Aorta (tissue), 5 donors: ENCODE measurements at places on chromosomes 13 and 19. TPM values are rescaled to one million over a fixed set of nuclear protein-coding genes. Genes with fewer than 3 reads are reported as not detected.

Gene ZNF497
- 0.32 TPM for total RNA-seq

DNA sequence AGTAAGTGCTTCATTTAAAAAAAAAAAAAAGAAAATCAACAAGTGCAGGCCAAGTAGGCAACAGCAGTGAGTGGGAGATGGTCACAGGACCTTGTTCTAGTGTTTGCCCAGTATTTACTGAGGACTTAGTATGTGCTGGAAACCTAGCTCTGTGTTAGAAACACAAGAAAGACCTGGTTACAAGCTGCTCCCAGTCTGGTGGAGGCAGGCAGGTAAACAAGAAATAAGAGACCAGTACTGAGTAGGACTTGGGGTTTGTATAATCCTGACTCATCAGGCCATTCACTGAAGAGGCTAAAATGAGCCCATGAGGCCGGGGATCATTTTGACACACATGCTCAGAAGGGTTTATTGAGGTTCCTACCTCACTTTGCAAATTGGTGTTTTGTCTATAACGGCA lies 21.5 kb upstream of the SERPINE3 start:
- no peak for DNase-seq

DNA sequence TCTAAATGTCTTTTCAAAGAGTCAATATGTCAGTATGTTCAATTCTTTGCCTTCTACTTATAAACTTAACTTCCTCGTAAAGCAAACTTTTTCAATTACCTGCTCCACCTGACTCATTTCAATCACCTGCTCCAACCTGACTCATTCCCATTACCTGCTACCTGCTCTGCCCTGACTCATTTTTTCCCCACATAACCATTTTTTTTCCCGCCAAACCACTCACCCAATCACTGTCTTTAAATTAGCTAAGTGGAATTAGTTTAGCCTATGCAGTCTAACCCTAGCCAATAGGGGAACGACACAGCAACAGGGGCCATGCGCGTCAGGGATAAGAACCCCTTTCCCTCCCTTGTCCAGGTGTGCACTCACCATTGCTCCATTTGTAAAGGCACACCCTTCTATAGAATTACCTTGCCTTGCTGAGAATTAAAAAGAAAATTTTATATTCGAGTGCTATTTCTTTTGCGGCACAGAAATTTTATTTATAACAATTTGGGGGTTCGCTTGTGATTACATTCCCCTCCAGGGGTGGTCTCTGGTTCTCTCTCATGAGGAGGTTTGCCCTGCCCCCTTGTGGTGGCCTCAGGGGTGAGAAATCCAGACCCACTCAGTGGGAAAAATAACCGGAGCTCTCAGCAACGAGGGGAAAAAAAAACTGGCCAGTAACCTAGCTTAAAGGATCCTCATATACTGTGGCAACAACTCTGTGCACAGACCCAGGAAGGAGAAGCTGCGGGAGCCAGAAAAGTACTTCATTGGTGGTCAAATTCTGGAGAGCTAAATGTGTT lies 193.1 kb downstream of the ZNF486 start:
- DNase-seq = no peak

Gene ELF1
- 71.6 TPM for total RNA-seq

Gene CABP5
- total RNA-seq = not detected

Gene PRKACA
- 125 TPM for total RNA-seq

Gene SDHAF1
- total RNA-seq = 16.6 TPM

DNA sequence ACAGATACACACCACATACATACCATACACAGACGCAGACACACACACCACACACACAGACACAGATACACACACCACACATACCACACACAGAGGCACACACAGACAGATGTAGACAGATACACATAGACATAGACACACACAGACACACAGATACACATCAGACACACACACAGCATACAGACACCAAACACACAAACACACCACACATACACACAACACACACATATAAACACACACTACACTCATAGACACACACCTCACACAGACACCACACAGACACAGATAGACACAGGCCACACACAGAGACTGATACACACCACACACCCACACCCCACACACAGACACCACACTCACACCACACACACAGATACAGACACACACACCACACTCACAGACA lies 24.9 kb upstream of the SLC7A10 start:
- no peak for DNase-seq

- DNase-seq = no peak
Observed at GRCh38 chr19:49213791-49214190, 56.2 kb downstream of the TRPM4 start.

GRCh38 chr13:21608961-21609360 lies 5.0 kb upstream of the MICU2 start:
- DNase-seq = no peak
